ENCODE measurements at places on chromosomes 7 and 10. TPM values are rescaled to one million over a fixed set of nuclear protein-coding genes. Genes with fewer than 3 reads are reported as not detected.
A peak's percentile ranks its signal among the peaks of the same experiment; 100 is the strongest.

NPSR1 gene
- not detected for total RNA-seq

GRCh38 chr7:23679898-23680413 lies at the start of gene FAM221A:
FAM221A (plus strand) TSS chr7:23680199; CDS start chr7:23680219, 20 bp downstream.
- peak; percentile 55 for DNase-seq

- DNase-seq: no peak
These were observed 372.0 kb downstream of the GPAM start for GRCh38 chr10:111811517-111811916.

DNA sequence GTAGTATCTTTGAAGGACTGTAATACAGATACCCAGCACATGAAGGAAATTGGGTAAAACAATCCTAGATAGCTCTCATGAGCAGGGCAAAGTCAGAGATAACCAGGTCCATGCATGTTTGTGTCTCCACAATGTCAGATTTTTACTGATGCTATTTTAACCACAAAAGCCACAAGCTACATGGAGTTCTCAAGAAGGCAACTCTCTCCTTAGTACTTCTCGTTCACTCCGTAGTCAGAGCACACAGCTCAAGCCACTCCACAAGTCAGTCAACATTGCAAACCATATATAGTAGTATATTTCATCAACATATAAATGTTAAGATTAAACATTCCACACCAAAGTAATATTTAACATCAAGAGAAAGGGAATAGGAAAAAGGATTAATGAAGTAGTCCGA lies 98.0 kb upstream of the PIK3CG start:
- DNase-seq: peak; percentile 80

GRCh38 chr7:151586531-151587260 lies 67.0 kb upstream of the RHEB start:
- DNase-seq: no peak

GRCh38 chr10:7550013-7550412 lies 116.8 kb downstream of the ITIH5 start:
- DNase-seq: no peak

Data from astrocyte (in vitro differentiated cells and primary cell).